ENCODE measurements at places on chromosomes 6 and 20.

GRCh38 chr20:40160097-40160550, 528.9 kb downstream of the MAFB start:
- no peak for DNase-seq

DNA sequence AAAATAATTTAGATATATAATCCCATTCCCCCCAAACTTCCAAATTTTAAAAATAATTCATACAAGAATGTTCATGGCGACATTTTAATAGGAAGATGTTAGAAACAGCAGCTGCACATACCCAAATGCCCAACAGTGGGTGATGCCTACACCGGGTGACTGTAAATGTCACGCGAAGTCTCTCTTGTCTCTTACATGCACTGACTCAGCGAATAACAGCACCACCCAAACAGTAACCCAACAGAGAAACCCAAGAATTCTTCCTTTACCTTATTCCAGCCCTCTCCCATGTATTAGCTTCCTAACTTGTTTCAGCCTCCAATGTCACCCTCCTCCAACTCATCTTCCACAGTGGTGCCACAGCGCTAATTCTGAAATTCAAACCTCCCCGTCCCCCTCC, 74.5 kb upstream of the E2F3 start:
- no peak for DNase-seq

DNA sequence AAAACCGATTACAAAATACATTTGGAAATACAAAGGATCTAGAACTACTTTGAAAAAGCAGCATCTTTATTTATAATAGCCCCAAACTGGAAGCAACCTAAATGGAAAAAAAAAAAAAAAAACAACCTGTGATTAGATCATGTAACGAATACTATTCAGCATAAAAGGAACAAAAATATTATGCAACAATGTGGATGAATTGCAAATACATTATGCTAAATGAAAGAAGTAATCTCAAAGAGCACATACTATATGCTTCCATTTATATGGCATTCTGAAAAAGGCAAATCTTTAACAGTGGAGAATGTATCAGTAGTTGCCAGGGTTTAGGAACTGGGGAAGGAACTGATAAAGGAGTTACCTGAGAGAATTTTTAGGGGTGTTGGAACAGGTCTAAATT, 28.9 kb downstream of the IRAK1BP1 start:
- DNase-seq: no peak

GRCh38 chr6:29968905-29969304, 26.6 kb downstream of the HLA-A start:
- DNase-seq: no peak

GRCh38 chr6:36958775-36959554, 4.4 kb downstream of the PI16 start:
- no peak for DNase-seq

GRCh38 chr6:7230327-7230691, 82.7 kb downstream of the SSR1 start:
- no peak for DNase-seq

- DNase-seq: no peak
Measured at GRCh38 chr6:56579155-56579851, 63.4 kb downstream of the DST start.

DNA sequence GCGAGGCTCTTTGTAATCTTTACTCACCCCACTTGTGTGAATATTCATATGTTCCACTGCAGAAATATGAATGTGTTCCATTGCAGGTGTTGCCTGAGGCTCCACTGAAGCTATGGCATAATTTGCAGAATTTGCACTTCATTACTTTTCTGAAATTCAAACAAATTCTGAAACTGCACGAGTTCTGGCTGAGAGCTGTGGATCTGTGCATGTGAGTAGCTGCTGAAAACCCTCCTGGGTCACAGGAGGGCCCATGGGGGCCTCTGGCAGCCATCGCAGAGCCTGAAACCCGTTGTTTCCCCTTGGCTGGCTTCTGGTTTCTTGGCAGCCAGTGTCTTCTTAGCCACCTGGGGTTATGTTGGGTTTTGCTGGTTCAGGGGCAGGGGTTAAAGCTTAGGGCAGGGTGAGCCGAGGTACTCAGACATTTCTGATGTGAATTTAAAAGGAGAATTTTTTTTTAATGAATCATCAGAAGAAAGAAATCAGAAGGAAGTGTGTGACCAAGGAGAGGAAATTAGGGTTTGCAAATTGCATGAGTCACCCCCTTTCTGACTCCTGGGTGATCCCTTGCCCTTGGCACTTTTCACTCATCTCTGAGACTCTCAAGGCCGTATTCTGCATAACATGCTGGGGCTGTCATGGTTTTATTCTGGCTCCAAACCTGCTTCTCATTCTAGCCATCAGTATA, 40.6 kb downstream of the TOX2 start:
- no peak for DNase-seq

DNA sequence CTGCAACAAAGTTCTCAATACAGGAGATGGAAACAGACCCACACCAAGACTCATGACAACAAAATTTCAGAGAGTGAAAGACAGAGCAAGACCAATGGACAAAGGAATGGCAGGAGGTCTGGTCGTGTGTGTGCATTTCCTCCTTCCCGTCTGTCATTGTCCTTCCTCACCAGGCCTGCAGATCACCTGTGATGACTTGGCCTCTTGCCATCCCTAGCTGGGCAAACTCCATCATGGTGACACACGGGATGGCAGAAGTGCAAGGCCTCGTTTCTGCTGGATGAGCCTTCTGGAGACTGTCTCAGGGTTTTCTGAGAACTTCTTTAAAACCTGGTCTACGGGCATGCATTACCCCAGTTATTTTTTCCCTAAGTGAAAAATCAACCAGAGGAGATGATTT, 49.2 kb downstream of the RPP21 start:
- DNase-seq: no peak

- no peak for DNase-seq
Measured at GRCh38 chr6:121033091-121033490, 301.2 kb downstream of the TBC1D32 start.

DNA sequence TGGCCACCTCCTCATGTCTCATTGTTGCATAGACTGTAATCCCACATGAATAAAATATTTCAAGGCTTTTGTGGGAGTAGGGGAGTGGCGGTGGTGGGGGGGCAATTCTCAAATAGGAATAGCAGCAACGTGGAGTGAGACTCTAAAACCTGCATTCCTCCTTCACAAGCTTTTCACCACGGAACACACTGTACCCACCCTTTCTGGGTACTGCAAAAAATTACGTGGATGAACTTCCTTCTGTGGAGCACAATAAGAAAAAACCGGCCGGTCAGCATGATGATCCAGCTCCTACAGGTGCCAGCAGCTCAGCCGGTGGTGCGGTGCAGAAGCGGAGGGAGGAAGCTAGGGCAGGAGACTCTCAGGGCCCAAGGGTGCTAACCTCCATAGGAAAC, 930 bp upstream of the RRAGD start:
- no peak for DNase-seq

DNA sequence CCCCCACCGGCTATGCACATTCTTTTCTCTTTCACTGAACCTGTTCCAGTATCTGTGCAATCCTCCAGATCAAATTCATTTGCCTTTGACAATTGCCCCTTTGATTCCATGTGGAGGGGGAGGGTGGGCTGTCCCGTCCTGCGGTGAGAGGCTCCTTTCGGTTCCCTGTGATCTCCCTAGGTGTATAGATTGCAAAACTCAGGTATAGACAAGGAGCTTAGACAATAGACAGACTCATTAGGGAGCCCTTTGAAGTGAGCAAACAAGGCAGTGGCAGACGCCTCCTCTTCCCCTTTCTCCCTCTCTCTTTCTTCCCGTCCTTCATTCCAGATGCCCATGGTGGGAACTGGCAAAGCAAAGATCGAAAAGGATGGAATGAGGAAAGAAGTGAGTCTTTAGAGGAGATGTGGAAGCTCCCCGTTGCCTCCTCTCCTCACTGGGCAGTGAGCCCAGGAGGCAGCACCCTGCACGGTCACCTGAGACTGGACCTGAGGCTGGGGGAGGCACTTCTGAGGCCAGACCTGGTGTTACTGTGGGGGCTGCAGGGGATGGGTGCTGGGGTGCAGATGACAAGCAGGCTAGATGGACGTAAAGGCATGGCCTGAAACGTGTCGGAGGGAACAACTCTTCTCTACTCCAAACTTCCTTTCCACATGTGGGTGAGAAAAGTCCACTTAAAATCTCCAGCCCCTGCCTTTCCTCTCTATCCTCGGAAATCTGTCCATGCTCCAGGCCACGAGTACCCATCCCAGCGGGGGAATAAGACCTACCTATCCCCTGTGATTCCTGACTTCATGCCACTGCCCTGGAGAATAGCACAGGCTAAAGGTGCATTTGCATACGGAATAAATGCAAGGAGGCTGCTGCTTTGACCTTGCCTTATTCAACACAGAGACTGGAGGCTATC, 256.6 kb upstream of the FOXQ1 start:
- DNase-seq: no peak

GRCh38 chr6:152458648-152459644, 178.2 kb downstream of the SYNE1 start:
- DNase-seq: no peak

DNA sequence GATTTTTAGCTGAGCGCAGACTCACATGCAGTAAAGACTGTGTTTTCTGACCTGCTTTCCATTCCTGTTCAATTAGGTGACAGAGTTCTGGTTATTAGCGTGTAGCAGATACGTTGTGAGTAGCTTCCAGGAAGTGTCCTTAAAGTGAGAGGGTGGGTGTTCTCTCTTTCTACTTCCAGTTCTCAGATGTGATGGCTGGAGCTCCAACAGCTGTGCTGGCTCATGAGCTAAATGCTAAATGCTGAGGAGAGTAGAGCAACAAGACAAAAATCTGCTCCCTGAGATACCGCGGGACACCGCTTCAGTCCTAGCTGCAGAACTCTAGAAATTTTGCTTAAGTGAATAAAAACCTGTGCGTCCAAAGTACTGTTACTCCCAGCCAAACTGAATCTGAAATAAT, 38.2 kb upstream of the FYN start:
- DNase-seq: no peak

- no peak for DNase-seq
Measured at GRCh38 chr6:24777227-24777626, 2.5 kb downstream of the GMNN start.

GRCh38 chr20:44527716-44528199, 5.9 kb upstream of the SERINC3 start:
- DNase-seq: no peak

- no peak for DNase-seq
Measured at GRCh38 chr6:51949526-51949925, 137.9 kb downstream of the PKHD1 start.

DNA sequence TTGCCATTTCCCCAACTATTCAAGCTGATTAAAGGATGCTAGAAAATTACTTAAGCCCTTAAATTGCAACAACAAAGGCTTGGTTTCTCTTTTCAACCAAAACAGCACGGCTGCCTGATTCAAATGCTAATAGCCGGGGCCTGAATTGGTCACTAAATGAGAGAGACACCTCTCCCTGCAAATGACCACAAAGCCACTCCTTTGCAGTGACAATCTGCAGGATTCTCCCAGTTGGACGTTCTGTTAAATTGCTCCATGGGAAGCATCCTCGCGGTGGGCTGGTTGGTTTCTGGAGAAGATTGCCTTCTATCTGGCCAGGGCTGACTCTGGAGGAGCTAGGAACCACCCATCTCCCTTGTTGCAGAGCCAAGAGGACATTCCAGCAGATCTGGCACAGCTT, 29.7 kb upstream of the TBXT start:
- DNase-seq: no peak

DNA sequence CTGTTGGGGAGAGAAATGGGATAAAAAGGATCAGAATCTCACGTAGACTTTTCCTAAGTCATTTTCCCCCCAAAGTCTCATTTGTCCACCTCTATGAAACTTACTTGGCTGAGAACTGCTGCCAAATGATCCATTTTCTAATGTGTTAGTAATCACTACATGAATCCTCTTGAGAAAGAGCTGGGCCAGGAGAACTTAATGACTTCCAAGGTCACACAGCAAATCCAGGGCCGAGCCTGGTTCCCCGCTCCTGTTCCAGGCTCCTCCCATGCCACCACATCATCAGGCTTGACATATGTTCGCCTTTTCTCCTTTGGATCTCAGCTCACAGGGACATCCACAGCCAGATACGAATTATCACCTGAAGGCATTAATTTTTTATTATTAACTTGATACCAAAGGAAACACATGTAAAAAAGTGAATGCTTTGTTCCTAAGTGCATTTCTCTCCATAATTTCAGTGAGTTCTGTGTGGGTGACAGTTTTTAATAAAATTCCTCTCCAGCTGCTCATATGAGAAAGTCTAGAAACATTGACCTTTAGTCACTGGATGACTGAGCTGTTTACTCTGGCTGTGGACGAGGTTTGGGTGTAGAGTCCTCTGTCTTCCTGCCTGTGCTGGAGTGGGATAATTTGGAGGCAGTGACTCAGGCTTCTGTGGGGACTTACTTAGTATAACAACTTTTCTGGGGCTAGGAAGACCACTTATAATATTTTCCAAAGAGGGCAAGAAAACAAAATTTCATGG, 276.3 kb downstream of the PAX1 start:
- DNase-seq: no peak

DNA sequence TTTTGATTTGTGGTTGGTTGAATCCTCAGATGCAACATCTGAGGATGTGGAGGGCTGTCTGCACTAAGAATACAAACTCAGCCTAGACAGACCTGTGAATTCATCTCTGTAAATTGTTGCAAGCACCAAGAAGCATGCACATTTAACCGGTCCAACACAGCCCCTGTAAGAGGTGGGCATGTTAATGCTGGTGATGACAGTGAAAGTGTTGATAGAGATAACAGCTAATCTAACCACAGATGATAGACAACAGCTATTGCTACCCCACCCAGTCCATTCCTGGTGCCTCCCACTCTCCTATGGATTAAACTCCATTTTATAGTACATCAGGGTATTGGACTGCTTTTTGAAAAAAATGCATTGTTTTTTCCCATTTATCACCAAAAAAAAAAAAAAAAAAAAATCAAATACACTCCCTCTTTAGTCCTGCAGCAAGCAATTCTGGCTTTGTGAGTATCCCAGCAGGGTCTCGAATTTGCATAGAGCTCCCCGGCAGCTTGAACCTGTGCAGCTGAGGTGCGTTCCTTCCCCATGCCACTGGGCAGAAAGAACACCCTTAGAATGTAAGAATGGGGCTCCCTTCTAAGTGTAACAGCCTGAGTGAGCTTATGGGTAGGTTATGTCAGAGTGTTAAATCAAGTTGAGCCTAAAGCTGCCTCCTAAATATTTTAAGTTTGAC, 270.9 kb upstream of the JARID2 start:
- DNase-seq: no peak

- no peak for DNase-seq
Measured at GRCh38 chr20:54091120-54091480, 20.7 kb upstream of the BCAS1 start.

DNA sequence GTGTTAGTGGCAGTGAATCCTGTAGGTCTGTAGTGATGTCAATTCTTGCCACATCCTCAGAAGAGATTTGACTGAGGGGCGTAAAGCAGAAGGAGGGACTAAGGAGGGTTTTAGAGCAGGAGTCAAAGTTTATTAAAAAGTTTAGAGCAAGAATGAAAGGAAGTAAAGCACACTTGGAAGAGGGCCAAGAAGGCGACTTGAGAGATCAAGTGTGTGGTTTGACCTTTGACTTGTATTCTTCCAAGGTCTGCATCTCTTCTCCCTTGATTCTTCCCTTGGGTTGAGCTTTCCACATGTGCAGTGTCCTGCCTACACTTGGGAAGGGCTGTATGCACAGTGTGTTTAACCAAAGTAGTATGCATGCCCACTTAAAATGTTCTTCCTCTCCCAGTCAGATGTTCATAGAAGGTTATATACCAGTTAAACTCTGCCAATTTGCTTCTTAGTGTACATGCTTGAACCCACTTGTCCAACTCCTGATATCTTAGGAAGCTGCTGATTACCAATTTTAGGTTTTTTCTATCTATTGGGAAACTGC, 627.6 kb downstream of the MMUT start:
- no peak for DNase-seq

Data from cortex of kidney (tissue), 1 donor.